ENCODE measurements at places on chromosomes 11 and 22. TPM values are rescaled to one million over a fixed set of nuclear protein-coding genes. Genes with fewer than 3 reads are reported as not detected.

Gene POLA2
- 16.6 TPM for total RNA-seq

Gene FOLR1
- not detected for total RNA-seq

Gene SCN3B
- total RNA-seq: 0.23 TPM

Gene P4HA3
- total RNA-seq: 51.0 TPM

Gene VWCE
- total RNA-seq: 0.78 TPM

Data from A549 treated with CpdA at 1 μM for 4 hours (cell line).